Hindlimb muscle (tissue), 1 donor: ENCODE measurements at places on chromosomes 6 and 20.

- DNase-seq, result no peak
Measured at GRCh38 chr20:24892522-24892921, 56.5 kb upstream of the CST7 start.

DNA sequence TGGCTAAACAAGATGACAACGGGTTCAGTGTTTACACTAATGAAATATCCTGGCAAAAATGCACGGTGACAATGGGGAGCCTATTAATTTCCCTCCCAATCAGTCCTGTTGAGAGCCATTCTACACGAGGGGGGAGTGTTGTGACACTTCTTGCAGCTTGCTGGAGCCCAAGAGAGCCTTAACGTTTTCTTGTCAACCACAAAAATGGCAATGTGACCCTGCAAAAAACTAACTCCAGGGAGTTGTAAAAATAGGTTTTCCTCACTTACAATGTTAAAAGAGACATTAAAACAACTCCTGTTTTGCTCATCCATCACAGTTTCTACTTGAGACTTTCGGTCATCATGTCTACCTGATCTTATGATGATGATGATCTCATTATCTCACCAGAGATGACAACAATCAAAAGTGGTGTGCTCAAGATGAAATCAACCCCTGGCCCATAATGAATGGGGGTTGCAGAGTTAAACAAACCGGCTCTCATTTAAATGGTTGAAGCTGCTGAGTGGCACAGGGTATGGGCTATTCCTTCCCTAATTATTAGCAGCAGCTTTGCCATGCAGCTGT is 57.9 kb downstream of the GJA10 start:
- DNase-seq, result no peak

DNA sequence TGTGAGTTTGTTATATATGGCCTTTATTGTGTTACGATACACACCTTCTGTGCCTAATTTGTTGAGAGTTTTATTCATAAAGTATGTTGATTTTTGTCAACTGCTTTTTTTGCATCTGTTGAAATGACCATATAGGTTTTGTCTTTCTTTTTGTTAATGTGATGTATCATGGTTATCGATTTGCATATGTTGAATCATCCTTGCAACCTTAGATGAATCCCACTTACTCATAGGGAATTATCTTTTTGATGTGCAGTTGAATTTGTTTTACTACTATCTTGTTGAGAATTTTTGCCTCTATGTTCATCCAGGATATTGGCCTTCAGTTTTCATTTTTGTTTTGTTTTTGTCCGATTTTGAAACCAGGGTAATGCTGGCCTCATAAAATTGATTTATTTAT is 45.7 kb upstream of the TPD52L1 start:
- no peak for DNase-seq

- DNase-seq, result no peak
Measured at GRCh38 chr6:108948181-108948661, 100.0 kb downstream of the ARMC2 start.

DNA sequence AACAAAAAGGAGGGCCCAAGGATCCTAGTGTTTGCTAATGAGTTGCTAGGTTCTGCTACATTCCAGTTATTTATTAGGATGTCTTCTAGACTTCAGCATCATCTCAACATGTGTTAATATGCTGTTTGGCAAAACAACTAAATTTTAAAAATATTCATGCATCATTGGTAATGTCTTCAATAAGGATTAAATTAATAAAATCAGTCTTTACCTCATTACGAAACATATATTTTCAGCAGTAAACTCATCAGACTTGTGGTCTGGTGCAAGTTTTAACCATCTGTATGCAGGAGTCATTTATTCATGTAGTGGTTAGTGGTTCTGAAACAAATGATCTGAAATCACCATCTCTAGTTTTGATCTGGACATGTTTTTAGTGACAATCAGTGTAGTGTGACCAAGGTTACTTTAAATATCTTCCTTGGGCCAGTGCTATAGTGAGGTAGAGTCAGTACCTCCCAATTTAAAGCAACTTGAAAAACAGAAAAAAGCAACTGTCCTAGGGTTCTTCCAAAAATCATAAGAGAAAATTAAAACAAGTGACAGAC is 85.0 kb upstream of the KCNK16 start:
- DNase-seq, result no peak

GRCh38 chr20:41501376-41501775 is 116.8 kb downstream of the CHD6 start:
- DNase-seq, result no peak

GRCh38 chr20:23493172-23493772 is 2.4 kb downstream of the CST8 start:
- no peak for DNase-seq

GRCh38 chr20:37896932-37897548 is 5.9 kb upstream of the VSTM2L start:
- no peak for DNase-seq

GRCh38 chr6:164749221-164750064 is 560.0 kb downstream of the C6orf118 start:
- peak; percentile 81 for DNase-seq

- DNase-seq, result no peak
Measured at GRCh38 chr6:154989448-154989847, 5.7 kb upstream of the TIAM2 start.
